NCI-H774 (cell line): ENCODE measurements at places on chromosomes 4 and X.

DNA sequence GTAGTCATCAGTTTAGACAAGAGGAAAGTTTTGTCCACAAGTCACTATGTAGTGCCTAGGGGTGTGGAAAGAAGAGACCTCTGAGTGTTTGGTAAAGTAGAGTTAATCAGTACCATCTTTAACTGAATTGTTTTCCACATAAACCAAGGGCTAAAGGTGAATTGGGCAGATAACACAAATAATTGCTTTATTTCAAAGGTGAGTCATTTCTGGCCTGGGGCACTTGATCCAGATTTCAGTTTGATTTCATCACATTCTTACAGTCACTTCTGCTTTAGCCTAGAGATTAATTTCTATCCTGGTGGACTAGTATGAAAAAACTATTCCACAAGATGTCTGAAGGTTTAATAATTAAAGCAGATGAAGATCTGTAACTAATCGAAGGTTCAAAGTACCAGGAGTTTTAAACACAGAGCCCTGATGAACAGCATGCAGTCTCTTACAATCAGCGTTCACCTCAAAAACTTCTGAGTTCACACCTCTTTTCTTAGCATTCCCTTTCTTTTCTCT lies 74.5 kb upstream of the BOD1L1 start:
- no peak for DNase-seq

GRCh38 chrX:53223955-53224859 lies 800 bp downstream of the KDM5C start:
- DNase-seq, result no peak

DNA sequence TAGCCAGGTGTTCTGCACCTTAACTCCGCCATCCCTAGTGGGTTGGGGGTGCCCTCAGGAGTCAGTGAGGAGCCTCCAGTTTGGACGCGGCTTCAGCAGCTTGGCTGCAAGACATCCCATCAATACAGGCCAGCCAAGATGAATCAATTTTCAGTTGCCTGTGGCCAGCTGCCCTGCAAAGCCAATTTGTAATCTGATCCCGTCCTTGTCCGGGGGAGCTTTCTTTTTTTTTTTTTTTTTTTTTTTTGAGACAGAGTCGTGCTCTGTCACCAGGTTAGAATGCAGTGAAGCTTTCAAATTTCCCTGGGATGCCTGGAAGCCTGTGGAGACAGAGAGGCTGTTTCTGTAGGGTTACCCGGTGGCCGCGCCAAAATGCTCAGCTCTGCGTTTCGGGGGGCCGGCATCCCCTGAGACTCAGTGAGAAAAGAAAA lies 192.5 kb downstream of the ASMT start:
- no peak for DNase-seq

DNA sequence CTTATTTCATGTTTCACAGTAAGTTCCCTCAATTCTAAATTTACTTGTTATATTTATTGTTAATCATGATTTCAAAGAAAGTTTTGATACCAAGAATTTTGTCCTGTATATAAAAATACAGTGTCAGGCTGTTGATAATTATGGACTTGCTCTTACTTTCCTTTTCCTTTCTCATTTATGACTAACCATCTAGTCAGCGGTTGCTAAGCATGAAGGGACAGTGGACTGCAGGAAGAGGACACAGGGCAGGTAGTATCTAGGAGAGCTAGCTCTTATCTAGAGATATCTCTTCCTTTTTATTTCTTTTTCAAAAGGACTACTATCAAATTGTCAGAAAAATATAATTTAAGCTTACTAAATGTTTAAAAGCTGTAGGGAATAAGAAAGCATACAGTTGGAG lies 1.6 kb downstream of the OPRPN start:
- no peak for DNase-seq

DNA sequence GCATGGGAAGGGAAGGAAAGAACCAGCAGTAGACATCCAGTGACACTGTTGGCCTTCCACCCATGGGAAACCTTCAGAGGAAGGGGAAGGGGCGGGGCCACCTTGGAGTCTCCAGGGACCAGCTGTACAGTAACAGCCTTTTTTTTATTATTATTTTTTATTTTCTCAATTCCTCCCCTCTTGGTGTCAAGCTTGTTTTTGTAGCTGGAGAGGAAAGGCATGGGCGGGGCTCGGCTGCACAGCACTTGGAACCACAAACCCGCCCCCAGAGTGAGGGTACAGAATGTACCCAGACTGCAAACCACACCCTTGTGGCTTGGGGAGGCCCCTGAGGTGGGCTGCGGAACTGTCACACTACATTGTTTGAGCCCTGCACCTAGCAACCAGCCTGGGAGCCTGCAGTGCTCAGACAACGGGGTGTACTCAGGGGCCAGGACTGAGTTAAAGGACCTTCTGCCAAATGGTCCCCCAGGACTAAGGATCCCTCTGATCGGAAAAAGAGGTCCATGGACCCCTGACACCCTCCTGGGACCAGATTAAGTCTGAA lies 45.7 kb downstream of the PRPS1 start:
- no peak for DNase-seq

DNA sequence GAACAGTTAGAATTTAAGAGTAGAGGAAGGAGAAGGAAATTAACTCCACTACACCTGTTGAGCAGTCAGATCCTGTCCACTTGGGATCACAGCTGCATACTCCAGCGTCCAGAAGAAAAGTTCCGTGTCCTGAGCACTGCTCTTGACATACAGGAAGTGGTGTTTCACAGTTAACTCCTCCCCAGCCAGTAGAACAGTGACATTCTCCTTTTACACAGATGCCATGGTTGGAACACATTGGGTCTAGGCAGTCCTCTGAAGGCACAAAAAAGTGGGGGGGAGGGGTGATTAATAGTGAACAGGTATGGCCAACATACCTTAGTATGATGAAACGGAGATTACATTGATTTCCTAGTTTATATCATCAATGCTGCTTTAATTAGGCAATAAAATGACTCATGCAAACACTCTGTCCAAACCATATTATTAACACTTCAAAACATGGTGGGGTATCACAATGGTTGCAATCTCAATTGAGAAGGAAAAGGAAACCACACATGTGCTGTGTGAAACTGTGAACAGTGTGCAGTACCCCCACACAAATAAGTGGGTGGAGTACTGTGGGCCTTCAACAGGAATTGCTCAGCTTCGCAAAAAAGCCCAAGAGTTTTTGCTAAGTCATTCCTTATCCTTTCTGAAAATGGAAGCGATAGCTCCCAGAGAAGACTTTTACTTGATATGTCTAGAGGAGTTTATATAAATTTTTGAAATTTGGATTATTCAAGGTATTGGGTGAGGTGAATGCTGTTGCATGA lies 295.6 kb downstream of the SH2D1A start:
- no peak for DNase-seq

- DNase-seq, result no peak
Observed at GRCh38 chr4:149784018-149784417, 31.6 kb downstream of the IQCM start.

DNA sequence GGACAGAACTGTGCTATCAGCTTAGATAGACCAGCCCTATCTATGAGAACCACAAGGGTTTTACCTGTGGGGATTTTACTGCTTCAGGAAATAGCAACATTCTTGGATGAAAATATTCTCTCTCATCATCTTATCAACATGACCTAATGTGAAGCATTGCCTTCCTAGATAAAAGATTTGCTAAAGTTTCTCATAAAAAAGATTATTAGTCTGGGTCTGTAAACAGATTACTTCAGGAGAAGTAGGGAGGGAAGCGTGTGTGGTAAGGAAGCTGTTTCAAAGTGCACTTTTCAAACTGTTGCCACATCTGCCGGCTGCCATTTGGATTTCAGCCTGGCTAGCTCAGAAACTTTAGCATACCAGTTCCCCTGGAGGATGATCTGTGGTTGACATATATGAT lies at the start of gene NOX1:
NOX1 (minus strand) TSS at position 35 of the 400 bp plus-strand sequence. CDS start 220 bp downstream, outside the sequence.
- DNase-seq, result no peak

DNA sequence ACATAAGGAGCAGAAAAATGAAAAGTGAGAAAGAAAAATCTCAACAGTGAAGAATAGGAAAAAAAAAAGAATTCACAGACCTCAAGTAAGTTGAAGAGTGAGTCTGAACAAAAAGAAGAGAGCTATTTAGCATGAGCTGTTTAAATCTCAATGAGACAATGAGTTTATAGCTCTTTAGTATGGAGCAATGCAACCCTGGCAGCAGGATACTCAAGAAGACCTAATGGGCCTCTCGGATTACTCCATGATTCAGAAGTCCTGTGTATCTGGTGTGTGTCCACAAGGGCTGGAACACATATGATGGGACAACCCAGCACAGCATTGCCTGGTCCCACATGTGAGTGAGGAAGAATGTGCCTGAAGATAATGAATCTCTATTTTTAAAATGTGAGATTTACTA lies 563.1 kb upstream of the INTU start:
- no peak for DNase-seq

DNA sequence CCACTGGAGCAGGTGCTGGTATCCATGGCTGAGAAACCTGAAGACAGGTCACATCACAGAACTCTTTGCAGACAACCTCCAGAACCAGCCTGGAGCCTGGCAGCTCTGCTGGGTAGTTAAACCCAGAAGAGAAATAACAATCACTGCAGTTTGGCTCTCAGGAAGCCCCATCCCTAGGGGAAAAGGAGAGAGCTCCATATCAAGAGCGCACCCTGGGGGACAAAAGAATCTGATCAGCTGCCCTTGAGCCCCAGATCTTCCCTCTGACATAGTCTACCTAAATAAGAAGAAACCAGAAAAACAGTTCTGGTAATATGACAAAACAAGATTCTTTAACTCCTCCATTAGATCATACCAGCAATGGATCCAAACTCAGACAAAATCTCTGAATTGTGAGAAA lies 823.2 kb upstream of the FRG1 start:
- no peak for DNase-seq

GRCh38 chrX:11792461-11793421 lies 34.7 kb downstream of the MSL3 start:
- peak; percentile 24 for DNase-seq
